ENCODE measurements at places on chromosomes 1 and 21.

DNA sequence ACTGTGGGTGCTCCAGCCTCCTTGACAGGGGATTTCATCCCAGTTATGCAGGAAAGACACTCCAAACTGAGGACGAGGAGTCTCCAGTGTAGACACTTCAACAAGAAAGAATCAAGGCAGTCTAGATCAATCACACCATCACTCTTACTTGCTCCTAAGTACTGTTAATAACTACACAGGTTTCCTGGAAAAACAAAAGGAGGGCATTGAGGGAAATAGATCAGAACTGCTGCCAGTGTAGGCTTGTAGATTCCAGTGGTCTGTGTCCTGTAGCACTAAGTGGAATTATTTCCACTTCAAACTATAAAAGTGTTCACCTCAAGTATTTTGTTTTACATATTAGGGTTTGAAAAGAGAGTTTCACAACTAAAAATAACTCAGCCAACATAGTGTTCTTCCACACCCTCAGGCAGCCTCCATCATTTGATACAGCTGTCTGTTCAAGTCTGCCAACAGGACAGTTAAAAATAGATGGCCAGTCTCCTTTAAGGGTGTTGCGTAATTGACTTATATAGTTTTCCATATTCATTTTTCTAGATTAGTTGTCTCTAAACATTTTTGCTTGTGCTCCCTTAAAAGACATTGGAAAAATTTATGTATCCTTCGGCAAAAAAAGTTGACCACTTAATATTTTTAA, 32.0 kb upstream of the AGL start:
- no peak for DNase-seq

GRCh38 chr1:241603731-241604245, 36.4 kb downstream of the CHML start:
- no peak for DNase-seq

- no peak for DNase-seq
Measured at GRCh38 chr1:194040496-194040895, 854.1 kb upstream of the B3GALT2 start.

DNA sequence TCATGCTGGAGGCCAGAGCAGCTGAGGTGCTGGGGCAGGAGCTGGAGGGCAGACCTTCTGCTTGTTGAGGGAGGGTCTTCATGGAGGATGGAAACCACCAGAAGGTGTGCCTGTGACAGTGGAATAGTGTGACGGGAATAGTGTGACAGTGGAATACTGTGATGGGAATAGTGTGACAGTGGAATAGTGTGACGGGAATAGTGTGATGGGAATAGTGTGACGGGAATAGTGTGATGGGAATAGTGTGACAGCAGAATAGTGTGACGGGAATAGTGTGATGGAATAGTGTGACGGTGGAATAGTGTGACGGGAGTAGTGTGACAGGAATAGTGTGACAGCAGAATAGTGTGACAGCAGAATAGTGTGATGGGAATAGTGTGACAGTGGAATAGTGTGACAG, 325.1 kb downstream of the HHAT start:
- no peak for DNase-seq

DNA sequence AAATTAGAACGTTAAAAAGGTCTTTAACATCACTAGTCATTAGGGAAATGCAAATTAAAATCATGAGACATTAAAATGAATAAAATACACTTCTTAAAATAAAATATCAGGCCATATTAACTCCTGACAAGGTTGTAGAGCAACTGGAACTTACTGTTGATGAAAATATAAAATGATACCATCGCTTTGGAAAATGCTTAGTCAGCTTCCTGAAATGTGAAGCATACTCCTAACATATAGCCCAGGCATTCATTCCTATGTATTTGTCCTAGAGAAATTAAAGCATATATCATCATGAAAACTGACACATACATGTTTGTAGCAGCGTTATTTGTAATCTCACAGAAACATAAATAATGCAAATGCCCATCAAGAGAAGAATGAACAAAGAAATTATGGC, 211.5 kb upstream of the CHRM3 start:
- DNase-seq = no peak

- DNase-seq = no peak
Measured at GRCh38 chr1:201885531-201886075, 3.1 kb upstream of the SHISA4 start.

DNA sequence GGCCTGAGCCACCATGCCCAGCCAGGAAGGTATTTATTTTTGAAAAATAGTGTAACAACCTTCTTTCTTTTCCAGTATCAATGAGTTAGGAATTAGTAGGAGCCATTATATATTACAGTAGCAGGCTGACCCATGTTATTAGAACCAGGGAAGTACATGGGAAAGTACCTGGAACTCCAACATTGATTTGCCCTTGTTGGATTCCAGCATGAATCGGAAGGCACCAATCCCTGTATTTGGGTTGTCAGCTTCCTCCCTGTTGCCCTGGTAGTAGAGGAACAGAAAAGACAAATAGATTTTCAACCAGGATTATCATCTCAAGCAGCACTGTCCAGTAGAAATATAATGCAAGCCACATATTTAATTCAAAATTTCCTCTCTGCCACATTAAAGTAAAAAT, 10.2 kb upstream of the RBM8A start:
- no peak for DNase-seq

Measured in liver (tissue), 10 donors.